Activated CD4-positive, alpha-beta memory T cell treated with anti-CD3 and anti-CD28 coated beads, Interleukin-2, amount 10 ng/mL, durations not matched to agents 7 days and 5 days (primary cell): ENCODE measurements at places on chromosomes 12 and 14. TPM values are rescaled to one million over a fixed set of nuclear protein-coding genes. Genes with fewer than 3 reads are reported as not detected.

DNA sequence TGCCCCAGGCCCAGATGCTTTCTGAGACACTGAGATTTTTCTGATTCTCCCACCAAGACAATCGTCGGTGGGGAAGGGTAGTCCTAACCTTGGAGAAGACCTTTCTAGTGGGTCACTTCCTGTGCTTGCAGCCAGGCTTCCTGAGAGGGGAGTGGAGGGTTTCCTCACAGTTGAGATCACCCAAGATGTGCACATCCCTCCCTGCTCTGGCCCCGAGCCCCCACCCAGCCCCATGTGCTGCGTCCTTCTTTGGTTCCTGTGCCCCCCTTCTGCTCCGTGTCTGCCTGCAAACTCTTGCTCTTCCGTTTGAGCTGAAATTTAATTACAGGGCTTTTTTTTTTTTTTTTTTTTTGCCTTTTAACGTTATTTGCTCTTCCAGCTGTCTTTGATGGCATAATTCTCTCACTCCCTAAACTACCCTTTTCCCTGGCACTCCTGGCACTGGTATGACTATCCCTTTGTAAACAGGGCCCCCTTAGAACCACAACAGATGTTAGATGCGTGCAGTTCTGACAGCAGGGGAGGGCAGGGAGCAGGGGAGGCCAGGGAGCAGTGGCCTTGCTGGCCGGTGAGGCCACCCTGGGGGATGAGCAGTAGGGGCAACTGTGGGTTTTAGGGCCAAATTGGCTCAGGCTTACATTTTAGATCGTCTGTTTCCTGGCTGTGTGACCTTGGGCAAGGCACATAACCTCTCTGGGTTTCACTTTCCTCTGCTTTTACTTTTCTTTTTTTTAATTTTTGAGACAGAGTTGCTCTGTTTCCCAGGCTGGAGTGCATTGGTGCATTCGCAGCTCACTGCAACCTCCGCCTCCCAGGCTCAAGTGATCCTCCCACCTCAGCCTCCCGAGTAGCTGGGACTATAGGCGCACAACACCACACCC, 144.5 kb downstream of the PHETA1 start:
- no peak for DNase-seq

- no peak for DNase-seq
Measured at GRCh38 chr12:108753976-108754375, 22.7 kb upstream of the CORO1C start.

- no peak for DNase-seq
Measured at GRCh38 chr12:62957233-62957953, 22.4 kb upstream of the PPM1H start.

Gene CLEC2A
- not detected for total RNA-seq

DNA sequence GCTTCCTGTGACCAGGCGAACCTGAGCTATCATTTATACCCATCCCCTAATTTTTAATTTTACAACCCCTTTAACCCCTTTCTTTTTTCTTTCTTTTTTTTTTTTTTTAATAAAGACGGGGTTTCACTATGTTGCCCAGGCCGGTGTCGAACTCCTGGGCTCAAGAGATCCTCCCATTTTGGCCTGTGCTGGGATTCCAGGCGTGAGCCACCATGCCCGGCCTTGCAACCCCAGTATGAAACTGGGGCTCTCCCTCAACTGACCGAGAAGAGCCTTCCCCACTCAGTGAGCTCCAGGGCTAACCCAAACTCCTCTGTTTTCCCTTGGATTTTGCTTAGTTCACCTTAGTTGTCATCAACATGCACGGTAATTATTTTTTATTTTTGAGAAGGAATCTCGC, 992 bp downstream of the CPSF2 start:
- no peak for DNase-seq

GRCh38 chr14:93032421-93032936, 83.2 kb downstream of the ITPK1 start:
- no peak for DNase-seq

Gene ADAMTS20
- total RNA-seq, result not detected

DNA sequence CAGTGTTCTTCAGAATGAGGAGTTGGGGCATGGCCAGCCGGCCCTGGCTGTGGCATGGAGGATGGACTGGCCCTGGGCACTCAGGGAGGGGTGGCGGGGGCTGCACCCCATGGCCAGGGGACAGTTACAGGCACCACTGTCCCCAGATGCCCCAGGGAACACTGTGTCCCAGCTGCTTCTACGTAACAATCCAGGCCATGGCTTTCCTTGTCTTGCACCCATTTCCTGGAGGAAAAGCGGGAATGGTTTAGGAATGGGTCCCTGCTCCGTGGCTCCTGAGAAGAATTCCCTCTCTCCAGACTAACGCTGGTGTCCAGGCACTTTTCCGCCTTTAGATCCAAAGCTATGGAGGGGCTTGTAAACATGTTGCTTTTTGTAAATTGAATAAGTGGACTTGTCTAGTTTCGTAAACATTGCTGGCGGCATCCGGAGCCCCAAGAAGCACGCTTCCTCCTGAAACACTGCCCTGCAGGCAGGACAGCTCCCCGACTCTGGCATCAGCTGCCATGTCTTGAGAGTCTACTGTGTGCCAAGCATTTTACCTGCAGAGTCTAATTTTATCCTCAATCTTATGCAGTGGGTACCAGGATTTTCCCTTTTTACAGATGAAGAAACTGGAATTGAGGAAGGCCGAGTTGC, 238.3 kb downstream of the SLC41A2 start:
- DNase-seq, result no peak

Gene PTPRR
- not detected for total RNA-seq

- no peak for DNase-seq
Measured at GRCh38 chr14:105887692-105888091, 361.3 kb downstream of the TMEM121 start.

Gene SLC7A7
- total RNA-seq, result 0.60 TPM

GRCh38 chr12:93626160-93626559, 51.0 kb upstream of the CRADD start:
- DNase-seq, result no peak

Gene FGF23
- not detected for total RNA-seq

DNA sequence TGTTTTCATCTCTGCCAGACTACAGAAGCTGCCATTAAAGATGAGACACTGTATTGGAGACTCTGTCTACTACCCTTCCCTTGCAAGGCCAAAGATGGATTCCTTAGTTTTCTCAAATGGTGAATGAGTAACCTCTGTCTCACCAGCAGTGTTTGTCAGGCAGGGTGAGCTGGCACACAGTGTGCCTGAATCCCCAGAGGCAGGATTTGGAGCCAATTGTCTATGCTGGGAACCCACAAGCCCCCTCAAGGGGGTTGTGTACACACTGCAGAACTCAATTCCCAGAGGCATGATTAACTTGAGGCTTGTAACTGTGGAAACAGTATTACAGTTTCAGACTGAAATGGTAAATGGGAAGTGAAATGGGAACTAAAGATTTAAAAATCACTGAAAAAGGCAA, 136.8 kb upstream of the PTPRB start:
- DNase-seq, result no peak

Gene PTPRB
- not detected for total RNA-seq

Gene KCNK10
- total RNA-seq, result not detected

- peak; percentile 67 for DNase-seq
Measured at GRCh38 chr14:35332517-35333263, 40.5 kb downstream of the PSMA6 start.

DNA sequence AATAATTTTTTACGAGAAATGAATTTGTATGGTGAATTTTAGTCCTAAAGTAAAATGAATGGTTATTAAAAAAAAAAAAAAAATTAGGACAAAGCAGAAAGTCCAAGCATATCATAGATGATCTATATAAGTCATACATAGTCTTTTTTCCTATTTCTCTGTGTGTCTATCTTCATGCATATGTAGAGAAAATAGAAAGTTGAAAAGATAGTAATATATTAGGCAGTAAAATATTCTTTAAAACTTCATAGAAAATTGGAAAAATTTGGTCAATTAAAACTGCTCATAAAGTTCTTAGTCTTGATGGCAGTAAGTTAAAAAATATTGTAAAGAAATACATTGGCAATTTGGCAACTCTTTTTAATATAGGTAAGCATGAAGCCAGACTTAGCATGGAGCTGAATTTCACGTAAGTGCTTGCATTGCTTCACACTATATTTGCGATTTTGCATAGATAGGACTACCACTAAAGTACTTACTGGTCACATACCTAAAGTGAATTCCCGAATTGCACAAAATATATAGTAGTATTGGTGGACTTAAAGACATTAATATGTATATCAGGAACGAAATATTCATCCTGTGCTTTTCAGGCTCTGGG, 303.8 kb downstream of the IPO8 start:
- DNase-seq, result no peak

- no peak for DNase-seq
Measured at GRCh38 chr12:44342371-44342770, 506.5 kb downstream of the TMEM117 start.

DNA sequence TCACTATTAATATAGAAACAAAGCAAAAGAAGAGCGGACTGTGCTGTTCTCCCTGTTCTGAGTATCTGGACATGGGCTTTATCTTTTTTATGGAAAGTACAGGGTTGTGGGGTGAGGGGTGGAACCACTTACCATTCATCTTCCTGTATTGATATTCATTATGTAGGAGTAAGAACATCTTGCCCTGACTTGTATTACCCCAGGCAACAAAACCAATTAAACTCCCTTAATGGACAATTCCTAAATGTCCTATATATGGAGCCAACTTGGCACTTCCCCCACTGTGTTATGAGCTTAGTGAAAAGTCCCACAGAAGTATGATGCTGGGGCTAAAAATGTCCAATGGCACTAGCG, 139.9 kb upstream of the KRR1 start:
- DNase-seq, result no peak

- DNase-seq, result no peak
Measured at GRCh38 chr12:2753536-2753935, 41.2 kb upstream of the FKBP4 start.

GRCh38 chr14:24274101-24274543, 2.7 kb upstream of the RABGGTA start:
- DNase-seq, result peak; percentile 56

DNA sequence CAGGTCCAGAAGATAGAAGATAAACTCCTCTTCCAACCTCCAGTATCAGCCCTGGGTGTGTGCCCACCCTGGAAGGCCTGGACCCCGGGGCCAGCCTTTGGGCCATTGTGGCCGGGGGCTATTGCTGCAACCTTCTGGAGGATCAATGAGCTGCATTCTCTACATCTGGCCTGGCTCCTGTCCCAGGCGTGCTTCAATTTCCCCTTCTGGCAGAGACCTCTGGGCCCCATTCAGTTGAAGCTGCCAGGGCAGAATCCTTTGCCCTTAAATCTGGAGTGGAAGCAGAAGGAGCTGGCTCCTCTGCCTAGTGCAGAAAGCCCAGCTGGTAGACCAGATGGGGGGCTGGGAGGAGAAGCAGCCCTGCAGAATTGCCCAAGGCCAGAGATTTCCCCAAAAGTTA, 10.0 kb downstream of the NYNRIN start:
- DNase-seq, result no peak

GRCh38 chr12:16063726-16064125, 152.6 kb downstream of the DERA start:
- DNase-seq, result no peak

DNA sequence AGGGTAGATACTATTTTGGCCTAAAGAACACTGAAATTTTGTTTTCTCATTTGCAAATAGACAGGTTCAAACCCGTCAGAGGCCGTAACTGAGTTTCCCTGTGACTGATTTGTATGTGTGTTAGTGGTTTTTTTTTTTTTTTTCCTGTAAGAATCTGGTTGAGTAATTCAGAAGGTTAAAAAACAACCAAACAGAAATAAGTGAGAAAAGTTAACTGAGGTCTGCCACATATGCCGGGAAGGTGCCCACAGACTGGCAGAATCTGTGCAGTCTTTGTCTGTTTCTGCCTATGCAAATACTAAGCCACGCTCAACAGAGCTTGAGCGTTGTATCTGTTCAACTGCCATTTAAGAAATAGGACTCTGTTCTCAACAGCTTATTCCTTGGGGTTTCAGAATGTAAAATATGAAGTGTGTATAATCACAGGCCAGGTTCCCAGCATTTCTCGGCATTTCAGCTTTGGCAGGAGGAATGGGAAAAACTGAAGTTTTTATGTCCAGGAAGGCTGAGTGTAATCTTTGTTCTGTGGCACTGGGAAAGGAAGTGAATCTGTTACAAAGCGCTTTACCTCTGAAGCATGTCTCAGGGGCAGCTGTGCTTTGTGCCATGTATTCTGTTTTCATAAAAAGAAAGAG, 181.9 kb downstream of the PRKCH start:
- peak; percentile 80 for DNase-seq

DNA sequence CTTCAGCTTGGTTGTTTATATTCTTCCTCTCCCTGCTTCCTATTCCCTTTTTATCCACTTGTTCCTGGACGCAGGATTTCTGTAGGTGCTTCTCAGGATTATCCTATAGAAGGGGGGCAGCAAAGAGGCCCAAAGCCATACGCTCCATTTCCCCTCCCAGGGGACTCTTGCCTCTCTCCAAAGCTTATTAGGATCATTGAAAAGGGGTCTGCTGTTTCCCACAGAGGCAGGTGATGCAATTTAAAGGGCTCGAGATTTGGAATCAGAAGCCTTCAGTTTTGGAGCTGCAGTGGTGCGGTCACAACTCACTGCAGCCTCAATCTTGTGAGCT, 31.5 kb upstream of the SYNDIG1L start:
- no peak for DNase-seq

Gene ZNF705A
- total RNA-seq, result not detected

DNA sequence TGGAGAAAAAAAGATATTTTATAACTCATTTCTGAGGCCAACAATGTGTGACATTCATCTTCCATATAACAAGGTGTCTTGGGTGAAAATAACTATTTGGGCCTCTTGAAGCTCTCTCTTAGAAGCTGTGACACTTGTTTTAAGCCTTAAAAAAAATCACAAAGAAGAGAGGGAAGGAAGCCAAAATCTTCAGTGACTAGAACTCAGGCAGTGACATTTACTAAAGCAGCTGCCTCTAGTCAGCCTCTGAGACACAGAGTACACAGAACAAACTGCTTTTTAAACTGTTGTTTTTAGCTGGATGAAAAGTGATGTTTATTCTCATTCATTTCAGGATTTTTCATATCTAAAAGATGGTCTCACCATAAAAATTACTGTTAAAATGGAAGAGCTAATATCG, 793.6 kb downstream of the GALC start:
- no peak for DNase-seq

Gene FIGNL2
- 0.23 TPM for total RNA-seq

Gene MTA1
- total RNA-seq, result 98.5 TPM

- DNase-seq, result no peak
Measured at GRCh38 chr12:15883536-15883935, 1.3 kb downstream of the STRAP start.

DNA sequence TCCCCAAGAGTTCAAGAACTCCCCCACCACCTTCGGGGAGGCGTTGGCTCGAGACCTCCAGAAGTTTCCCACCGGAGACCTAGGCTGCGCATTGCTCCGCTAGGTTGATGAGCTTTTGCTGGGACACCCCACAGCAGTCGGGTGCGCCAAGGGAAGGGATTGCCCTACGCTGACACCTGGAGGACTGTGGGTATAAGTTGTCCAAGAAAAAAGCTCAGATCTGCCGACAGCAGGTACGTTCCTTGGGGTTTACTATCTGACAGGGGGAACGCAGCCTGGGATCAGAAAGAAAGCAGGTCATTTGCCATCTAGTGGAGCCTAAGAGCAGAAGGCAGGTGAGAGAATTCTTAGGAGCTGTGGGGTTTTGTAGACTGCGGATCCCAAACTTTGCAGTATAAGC, 98.8 kb downstream of the FRMD6 start:
- DNase-seq, result no peak

Gene METTL3
- total RNA-seq, result 77.6 TPM

Gene IFT43
- 6.9 TPM for total RNA-seq
